Caudate nucleus (tissue), 63 donors: ENCODE measurements at places on chromosomes 1 and 21.

DNA sequence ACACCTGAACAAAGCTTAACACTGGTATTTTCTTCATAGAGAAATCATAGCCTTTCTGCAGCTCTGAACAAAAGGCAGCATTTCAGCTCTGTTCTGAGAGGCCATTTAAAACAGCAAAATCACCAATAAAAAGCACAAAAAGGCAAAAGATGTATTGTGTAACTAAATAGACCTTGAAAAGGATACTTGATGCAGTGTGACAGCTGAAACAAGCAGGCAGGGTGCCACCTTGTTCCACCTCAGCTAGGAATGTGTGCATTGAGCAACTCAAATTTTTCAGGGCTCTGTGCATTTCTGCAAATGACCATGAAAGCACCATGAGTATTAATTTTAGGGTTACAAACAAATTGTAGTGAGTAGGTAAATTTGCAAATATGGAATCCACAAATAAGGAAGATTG lies 65.8 kb downstream of the RHOU start:
- no peak for DNase-seq

GRCh38 chr1:6086358-6086757 lies 40.7 kb downstream of the KCNAB2 start:
- DNase-seq: no peak

GRCh38 chr1:34645919-34646318 lies 108.9 kb upstream of the GJB5 start:
- no peak for DNase-seq

DNA sequence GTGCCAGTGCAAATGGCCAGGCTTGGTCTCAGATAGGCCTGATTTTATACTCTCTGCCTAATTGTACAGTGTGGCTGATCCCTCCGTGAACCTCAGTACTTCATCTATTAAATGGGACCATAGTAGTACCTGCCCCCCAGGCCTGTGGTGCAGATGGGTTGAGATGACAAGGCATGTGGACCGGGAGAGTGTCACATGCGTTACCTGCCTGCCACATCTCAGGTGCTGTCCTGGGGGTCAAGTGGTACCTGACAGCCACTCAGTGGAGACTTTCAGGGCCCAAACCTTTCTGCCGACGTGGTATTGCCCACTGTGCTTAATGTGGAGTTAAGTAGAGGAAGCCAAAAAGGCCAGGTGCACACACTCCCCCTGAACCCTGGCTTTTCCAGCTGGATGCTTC lies 197.3 kb downstream of the FOXD2 start:
- DNase-seq: no peak

DNA sequence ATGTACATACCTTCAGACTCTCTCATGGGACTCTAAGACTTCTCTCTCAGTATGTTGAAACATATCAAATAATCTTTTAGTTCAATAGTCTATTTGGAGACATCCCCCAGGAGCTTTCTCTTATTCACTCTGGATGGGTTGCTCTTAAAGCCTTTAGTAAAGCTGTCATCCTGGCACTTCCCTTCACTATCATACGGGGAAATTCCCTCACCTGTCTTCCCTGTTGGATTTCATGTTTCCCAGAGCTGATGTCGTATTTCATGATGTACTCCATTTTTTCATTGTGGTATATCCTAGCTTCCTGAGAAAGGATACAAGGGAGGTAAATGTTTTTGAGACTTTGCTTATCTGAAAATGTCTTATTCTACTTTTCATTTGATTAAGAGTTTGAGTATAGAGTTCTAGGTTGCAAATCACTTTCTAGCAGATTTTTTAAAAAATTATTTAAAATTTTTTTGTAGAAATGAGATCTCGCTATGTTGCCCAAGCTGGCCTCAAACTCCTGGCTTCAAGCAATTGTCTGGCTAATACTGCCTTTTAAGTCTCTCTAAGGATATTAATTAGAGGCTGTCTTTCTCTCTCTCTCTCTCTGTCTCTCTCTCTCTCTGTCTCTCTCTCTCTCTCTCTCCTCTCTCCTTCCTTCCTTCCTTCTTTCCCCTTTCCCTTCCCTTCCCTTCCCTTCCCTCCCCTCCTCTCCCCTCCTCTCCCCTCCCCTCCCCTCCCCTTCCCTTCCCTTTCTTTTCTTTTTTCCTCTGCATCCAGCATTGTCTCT lies 17.0 kb upstream of the MACF1 start:
- DNase-seq: no peak

- DNase-seq: no peak
Observed at GRCh38 chr1:56414728-56415224, 164.6 kb downstream of the PLPP3 start.
